Psoas muscle (tissue), 8 donors: ENCODE measurements at places on chromosomes 2 and 18. TPM values are rescaled to one million over a fixed set of nuclear protein-coding genes. Genes with fewer than 3 reads are reported as not detected.

ANKMY1 gene
- total RNA-seq, result 4.9 TPM

GPAT2 gene
- 7.8 TPM for total RNA-seq

GRCh38 chr2:160812830-160813505 is 319.4 kb upstream of the RBMS1 start:
- no peaks in the 10 kb centered on the region for H3K27me3 ChIP-seq
- H3K4me3 ChIP-seq, result no peak overlapping the region
- no peak for DNase-seq

DNA sequence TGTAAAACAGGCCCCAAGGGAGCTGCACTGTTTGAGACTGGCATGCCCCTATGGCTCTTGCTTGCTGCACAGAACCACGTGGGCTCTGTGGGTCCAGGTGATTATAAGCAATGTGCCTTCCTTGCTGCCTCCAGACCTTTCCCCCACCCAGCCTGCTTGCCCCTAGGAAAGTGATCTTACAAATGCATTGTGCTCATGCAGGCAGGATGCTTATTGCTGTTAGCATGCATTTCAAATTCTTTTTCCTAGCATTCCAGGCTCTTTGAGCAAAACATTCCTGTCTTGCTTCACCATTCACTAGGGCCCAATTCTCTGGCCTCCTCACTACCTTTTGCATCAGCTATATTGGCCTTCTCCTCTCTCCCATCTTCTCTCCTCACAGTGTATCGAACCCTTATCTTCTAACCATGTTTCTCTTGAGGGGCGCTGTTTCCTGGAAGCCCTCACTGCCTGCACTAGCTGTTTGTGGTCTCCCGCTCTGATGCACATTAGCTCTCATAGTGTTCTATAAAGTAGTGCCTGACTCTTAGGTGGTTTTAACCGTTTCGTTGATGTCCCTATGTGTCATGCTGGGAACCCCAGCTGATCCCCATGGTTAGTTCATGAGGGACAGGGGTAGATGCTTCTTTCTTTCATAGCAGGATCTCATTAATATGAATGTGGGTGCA is 152.9 kb upstream of the EPAS1 start:
- no peak for DNase-seq
- H3K4me1 ChIP-seq, result no peaks in the 10 kb centered on the region
- H3K36me3 ChIP-seq, result peaks cover 10% of the 10 kb centered on the region
- no peaks in the 10 kb centered on the region for H3K27me3 ChIP-seq
- no peak overlapping the region for H3K27ac ChIP-seq

GRCh38 chr2:172701250-172701649 is 34.4 kb upstream of the RAPGEF4 start:
- no peaks in the 10 kb centered on the region for H3K4me1 ChIP-seq
- no peak overlapping the region for H3K4me3 ChIP-seq
- no peak for DNase-seq
- no peaks in the 10 kb centered on the region for H3K27me3 ChIP-seq

DNA sequence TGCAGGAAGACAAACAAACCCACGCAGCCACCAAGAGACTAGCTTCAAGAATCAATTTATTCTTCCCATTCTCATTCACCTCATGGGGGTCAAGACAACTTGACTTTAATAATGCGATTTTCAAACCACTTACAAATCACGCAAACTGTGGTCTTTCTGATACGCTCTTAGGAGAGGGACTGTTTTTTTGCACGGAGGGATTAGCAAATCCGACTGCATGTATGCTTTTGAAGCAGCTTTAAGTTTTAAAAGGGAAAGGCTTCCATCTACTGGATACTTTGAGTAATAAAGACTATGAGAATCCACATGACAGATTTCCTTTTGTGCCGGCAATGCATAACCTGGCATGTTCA is 322.9 kb upstream of the KCNJ3 start:
- H3K4me3 ChIP-seq, result no peak overlapping the region
- no peaks in the 10 kb centered on the region for H3K36me3 ChIP-seq
- H3K4me1 ChIP-seq, result no peaks in the 10 kb centered on the region
- DNase-seq, result no peak

NCKAP1 gene
- total RNA-seq, result 94.1 TPM

UCN gene
- total RNA-seq, result not detected

- no peak for DNase-seq
- no peaks in the 10 kb centered on the region for H3K27me3 ChIP-seq
- no peaks in the 10 kb centered on the region for H3K36me3 ChIP-seq
- H3K27ac ChIP-seq, result no peak overlapping the region
These were observed 242.6 kb upstream of the NT5C1B start for GRCh38 chr2:18831916-18832510.

SERTAD2 gene
- 10.3 TPM for total RNA-seq

CD302 gene
- 5.0 TPM for total RNA-seq

DNA sequence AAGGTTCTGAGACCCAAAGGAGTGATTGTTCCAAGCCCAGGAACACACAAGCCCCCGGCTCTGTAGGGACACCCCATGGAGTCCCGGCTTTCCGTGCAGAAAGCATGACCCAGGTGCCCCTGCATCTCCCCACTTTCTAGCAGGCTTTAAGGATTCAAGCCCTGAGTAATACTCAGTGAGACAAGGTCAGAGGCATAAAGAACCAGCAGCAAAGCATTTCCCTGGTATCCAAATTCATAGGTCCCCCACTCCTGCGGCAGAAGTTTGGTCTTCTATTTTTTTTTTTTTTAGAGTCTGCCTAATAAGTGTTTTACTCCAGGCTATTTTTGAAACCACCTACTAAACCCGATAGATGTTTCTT is 16.3 kb downstream of the TSHZ1 start:
- peak overlapping the region; percentile 12 for H3K4me3 ChIP-seq
- peaks cover 55% of the 10 kb centered on the region for H3K4me1 ChIP-seq
- H3K27me3 ChIP-seq, result no peaks in the 10 kb centered on the region
- H3K36me3 ChIP-seq, result no peaks in the 10 kb centered on the region

THADA gene
- 11.4 TPM for total RNA-seq

GRCh38 chr2:159946326-159946999 is 116.0 kb downstream of the PLA2R1 start:
- H3K4me1 ChIP-seq, result no peaks in the 10 kb centered on the region
- H3K27me3 ChIP-seq, result no peaks in the 10 kb centered on the region
- H3K36me3 ChIP-seq, result no peaks in the 10 kb centered on the region
- no peak overlapping the region for H3K27ac ChIP-seq
- H3K4me3 ChIP-seq, result no peak overlapping the region

DNA sequence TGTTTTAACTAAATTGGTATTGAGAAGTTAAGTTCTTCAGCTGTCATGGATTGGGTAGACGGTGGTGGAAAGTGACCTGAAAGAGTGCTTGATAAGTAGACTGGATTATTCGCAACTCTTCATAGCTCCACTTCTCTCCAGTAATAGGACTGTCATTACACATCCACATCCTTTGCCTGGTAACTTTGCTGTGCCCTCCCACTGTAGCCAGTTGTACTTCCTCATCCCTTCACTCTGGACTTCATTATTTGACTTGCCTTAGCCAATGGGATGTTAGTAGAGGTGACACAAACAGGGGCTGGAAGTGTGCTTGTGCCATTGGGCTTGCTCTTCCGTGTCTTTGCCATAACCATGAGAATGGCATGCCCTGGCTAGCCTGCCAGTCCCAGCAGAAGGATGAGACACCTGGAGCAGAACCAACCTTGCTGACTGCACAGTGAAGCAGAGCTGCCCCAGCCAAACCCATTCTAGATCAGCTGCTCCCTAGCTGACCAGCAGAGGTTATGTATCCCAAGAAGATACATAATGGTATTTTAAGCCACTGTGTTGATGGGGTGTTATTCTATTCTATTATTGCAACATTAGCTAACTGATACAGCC is 16.9 kb downstream of the QPCT start:
- DNase-seq, result peak; percentile 11
- H3K4me1 ChIP-seq, result peaks cover 20% of the 10 kb centered on the region
- no peaks in the 10 kb centered on the region for H3K27me3 ChIP-seq
- H3K36me3 ChIP-seq, result no peaks in the 10 kb centered on the region

LYPD1 gene
- total RNA-seq, result not detected

MOCOS gene
- 4.8 TPM for total RNA-seq
